ENCODE measurements at places on chromosomes 12 and 14.

DNA sequence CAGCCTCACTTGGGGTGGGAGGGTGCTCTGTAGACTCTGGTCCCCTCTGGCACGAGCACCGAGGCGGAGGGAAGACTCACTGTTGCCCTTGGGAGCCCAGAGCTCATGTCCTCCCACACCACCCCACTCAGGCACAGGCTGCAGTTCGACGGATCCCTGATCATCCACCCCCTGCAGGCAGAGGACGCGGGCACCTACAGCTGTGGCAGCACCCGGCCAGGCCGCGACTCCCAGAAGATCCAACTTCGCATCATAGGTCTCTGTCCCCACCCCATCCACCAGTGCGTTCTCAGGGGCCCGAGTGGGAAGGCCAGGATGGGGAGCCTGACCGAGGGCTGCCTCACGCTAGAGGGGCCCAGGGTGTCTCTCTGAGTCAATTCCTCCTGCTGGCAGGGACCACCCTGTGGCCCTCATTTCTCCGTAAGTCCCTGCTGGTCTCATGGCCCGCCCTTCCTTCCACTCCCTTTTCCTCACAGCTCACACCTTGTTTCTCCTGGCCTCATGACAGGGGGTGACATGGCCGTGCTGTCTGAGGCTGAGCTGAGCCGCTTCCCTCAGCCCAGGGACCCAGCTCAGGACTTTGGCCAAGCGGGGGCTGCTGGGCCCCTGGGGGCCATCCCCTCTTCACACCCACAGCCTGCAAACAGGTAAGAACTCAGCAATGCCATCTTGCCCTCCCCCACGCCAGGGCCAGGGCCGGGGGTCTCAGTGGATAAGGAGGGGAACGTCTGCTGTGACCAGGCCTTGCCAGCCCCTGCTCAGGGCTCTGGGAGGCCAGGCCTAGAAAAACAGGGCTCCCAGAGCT, 27.0 kb downstream of the PAPLN start:
- no peak for DNase-seq

DNA sequence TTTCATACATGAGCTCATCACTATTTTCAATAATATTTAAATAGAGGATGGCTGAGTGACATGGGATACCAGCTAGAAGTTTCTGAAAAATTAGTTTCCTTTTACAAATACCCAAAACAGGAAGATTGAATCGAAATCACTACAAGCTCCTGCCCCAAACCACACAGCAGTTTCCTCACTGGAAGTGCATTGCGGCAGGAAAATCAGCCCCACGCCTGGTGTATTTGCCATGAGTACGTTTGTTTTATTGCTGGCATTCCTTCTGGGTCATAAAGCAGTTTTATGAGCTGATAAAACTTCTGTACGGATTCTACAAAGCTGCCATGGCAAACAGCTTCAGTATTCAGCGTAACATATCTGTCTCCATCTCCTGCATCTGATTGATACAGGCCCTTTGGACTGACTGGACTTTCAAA, 23.7 kb downstream of the CDC42BPB start:
- no peak for DNase-seq

DNA sequence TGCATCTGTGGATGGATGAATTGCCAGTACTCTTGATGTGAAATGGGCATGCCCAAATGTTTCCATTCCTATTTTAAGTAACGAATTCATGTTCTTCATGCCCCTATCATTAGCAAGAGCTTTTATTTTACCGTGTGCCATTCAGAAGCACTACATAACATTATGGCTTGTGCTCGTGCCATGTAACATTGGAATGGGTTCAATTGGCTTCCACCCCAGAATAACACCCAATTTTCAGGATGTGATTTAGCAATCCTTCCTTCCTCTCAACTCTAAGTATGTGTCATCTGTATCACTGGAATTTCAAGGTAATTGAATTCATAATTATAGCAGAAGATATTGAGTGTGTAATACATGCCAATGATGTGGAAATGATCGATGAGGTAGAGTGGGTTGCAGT, 145.8 kb upstream of the TMPO start:
- no peak for DNase-seq

DNA sequence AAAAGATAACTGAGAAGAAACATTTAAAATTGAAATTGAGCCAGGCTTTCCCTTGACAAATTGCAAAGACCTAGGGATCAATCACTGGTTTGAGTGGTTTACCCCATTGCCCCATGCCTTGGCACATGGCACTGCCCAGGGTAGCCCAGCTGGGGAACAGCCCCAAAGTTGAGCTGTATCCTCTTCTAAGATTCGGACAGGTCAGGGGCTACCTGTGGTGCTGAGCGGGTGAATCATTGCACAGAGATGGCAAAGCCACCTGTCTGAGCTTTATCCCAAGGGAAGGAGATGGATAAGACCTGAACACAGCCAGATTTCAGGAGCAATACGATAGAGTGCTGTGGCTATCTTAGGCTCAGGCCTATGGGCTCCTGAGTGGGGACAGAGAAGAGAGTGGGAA, 7.0 kb downstream of the IFI27L2 start:
- no peak for DNase-seq

DNA sequence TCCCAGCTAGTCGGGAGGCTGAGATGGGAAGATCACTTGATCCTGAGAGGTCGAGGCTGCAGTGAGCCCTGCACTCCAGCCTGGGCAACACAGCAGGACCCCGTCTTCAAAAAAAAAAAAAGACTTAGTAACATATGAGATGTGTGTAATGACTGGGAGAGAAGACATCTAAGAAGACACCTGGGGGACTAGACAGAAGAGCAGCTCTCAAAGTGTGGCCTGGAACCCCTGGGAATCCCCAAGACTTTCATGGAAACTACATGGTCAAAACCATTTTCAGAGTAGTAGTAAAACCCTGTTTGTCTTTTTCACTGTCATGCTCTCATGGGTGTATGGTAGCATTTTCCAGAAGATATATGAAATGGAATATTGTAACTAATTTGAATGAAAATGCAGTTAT, 45.3 kb downstream of the R3HDM2 start:
- DNase-seq = no peak

GRCh38 chr12:14681190-14681589, 15.2 kb downstream of the GUCY2C start:
- DNase-seq = no peak

DNA sequence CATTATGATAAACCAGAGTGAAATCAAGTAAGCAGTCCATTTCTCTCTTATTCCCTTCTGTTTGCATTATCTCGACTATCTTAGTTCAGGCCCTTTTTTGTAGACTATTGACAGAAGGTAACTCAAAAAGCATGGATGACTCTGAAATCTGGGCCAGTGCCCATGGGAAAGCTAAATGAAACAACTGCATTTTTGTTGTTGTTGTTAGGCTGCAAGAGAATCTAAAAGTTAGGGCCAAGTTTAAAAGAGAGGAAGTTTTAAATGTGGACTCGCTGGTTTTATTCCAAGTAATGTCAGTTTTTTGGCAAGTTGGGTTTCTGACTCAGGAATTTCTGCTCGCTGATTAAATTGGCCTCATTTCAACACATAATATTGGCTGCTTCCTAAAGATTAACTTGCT, 201.1 kb downstream of the PIK3C2G start:
- no peak for DNase-seq

- DNase-seq = no peak
These were observed 93.5 kb downstream of the PLEKHA5 start for GRCh38 chr12:19223018-19223417.

DNA sequence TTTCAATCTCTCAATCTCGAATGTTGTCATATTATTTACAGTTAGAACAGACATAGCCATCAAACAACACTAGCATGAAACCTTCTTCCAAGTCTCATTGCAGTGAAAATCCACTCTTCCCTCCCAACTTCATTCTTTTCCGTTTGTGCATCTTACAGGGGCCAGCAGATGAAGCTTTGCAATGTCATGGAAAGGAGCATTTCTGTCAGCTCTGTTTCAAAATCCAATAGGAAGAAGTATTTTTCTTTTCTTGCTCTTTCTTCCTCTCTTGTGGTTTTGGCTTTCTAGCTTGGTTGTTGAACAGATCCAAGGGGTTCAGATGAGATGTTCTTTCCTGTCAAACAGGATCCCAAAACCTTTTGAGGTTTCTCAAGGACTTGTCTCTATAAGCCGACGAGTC, 416.6 kb downstream of the AEBP2 start:
- DNase-seq = no peak

- DNase-seq = no peak
These were observed 25.2 kb upstream of the FOXN3 start for GRCh38 chr14:89442280-89442679.

DNA sequence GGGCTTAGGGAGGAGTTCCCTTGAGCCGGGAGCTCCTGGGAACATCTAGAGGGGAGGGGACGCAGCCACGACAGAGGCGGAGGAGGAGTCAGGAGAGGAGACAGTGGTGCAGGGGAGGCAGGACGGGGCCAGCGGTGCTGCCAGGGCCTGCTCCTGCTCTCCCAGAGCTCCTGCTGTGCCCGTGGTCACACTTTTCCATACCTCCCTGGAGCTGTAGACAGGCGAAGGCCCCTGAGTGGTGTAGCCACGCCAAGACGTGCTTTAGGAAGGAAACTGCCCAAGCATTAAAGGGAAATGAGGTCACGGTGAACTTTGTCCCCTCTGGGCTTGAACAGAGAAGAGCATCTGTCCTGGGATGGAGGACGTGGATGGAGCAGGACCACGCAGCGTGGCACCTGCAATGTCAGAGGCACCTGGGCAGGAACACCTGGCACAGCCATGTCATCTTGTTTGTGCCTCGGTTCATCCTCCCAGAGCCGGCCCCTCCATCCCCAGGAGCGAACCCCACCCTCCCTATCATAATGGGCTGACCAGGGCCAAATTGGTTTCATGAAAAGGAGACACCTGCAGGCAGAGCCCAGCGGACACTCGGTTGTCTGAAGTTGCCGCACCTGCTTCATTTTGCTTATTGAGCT, 239.5 kb upstream of the SFSWAP start:
- no peak for DNase-seq

- no peak for DNase-seq
These were observed 286.6 kb upstream of the SFSWAP start for GRCh38 chr12:131424270-131424669.

- DNase-seq = no peak
These were observed 48.9 kb upstream of the EML1 start for GRCh38 chr14:99744199-99744872.

GRCh38 chr12:65765436-65765813, 58.9 kb upstream of the HMGA2 start:
- DNase-seq = no peak

- DNase-seq = no peak
These were observed at the start of gene SIX1 for GRCh38 chr14:60648934-60649874. SIX1 (minus strand) TSS chr14:60649477; CDS start chr14:60649189, 288 bp downstream.

DNA sequence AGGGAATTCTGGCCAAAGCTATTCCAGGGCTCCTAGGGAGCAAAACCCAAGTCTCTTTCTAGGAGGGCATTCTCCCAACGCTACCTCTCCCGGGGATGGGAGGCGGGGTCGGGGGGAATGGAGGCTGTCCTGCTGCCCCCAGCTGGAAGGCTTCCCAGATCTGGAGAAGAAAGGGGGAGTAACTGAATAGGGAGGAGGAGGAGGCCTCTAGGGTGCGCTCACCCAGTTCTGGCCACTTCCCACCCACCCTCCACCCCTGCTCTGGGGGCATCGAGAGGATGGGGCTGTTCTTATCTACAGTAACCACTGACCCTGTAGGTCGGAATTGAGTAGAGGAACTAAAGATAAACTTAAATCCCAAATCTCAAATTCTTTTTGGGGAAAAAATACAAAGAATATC, 579 bp upstream of the RNASE1 start:
- no peak for DNase-seq

- no peak for DNase-seq
These were observed 2.4 kb upstream of the CALCOCO1 start for GRCh38 chr12:53729644-53730043.

DNA sequence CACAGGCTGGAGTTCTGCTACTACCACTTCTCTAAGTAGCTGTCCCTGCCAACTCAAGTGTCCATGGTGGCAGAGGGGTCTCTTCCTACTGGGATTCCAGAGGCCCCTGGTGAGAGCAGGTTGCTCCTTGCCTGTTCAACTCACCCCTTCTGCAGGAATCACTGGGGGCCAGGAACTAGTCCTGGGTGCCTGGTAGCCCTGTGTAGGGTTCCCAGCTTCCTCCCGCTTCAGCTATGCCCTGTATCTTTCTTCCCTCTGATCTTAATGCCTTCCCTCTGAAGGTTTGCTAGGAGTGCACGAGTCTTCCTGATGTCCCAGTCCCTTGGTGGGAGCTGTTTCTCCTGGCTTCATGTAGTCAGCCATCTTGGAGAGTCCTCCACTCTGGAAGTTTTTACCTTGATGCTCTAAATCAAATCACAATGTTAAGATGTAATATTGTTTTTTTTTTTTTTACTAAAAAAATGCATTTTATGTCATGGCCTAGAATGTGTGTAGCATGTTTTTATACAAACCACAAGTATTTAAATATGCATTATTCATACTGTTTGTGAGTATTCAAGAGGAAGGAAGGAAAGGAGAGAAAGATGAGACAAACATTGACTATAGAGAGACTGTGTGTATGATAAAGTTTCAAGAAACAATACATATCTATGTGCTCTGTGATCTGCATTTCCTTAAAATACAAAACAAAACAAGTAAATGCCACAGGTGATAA, 54.7 kb downstream of the FRS2 start:
- DNase-seq = no peak

DNA sequence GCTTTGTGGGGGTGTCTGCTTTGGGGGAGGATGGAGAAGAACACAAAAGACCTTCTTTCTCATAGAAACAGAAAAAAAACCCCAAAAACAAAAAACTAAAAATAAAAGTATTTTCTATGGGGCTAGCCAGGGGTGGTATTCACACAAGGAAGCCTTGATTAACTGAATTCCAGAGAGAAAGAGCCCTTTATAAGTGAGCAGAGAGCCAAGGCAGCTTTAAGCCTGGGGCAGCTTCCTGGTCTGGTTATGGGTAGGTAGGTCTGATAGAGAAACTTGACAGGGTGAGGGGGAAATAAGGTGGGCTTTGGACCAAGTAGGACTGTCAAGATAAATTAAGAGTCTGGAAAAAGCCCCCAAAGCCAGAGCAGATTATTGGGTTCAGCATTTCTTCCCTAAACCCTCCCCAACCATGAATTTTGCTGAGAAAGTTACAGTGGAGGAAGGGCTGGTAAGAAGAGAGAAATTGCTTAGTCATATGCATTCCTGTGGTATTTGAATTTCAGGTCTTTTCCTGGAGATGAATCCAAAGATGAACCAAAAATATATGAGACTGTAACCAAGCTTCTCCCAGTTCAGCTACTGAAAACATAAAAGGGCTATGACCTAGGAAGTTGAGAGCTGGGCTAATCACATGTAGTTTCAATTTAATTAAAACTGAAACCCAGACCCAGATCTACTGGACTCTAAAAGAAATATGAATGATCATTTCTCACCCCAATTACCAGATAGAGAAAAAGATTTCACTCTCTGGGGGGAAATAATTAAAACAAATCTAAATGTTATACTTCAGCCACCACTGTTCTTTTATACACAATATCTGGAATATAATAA, 144.8 kb downstream of the TBC1D30 start:
- DNase-seq = no peak
